GM19239 (cell line): ENCODE measurements at places on chromosomes 4 and X.

DNA sequence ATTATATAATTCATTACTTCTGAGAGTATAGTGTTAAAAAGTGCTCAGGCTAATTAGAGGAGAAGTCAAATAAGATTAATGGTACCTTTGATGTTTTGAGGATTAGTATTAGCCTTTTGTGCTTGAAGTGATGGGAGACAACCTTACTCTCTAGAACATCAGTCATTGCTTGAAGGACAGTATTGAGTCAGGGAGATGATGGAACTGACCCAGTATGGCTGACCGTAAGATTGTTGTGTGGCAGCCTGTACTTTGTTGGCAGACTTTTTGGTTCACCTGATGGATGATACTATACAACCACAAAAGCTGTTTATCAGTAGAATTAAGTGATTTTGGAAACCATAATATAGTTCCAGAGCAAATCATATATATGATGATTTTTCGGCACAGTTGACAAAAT, 9.9 kb downstream of the OGT start:
- no peak for DNase-seq

GRCh38 chrX:35090801-35091200, 148.2 kb downstream of the FAM47B start:
- DNase-seq, result no peak

- no peak for DNase-seq
Measured at GRCh38 chr4:123749383-123749782, 352.8 kb downstream of the SPRY1 start.

DNA sequence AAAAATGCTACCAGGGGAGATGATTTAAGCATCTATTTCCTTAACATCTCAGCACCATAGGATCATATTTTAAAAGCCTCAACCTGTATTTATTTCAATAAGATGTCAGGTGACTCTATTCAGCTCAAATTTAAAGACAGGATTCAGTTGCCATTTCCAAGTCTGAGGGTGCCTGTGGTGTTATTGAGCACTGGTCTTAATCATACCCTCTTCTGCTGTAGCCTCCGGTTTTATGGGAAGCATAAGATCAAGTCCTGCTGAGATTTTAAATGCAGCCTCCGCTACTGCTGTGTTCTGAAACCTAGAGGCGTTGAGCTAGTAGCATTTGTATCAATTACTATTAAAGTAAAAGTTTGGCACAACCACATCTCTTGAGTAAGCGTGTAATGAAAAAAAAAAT, 185.7 kb upstream of the NWD2 start:
- DNase-seq, result no peak

DNA sequence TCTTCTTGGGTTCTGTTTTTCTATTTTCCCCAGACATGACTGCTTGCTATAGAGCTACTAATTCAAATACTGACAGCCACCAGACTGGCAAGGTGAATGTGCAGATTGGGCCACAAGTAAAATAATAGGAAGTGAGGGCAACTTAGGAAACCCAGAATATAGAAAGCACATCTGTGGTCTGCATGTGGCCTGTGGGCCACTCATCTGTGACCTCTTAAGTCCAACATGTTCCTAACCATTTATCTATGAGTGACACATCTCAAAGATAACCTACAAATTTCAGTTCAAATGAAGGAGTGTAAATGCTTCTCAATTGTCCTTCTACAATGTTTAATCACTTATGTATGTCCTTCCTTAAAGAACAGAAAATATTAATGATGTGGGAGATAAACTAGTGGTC, 128.9 kb downstream of the REELD1 start:
- no peak for DNase-seq

GRCh38 chr4:179584101-179584500, 2141.9 kb upstream of the AGA start:
- no peak for DNase-seq

DNA sequence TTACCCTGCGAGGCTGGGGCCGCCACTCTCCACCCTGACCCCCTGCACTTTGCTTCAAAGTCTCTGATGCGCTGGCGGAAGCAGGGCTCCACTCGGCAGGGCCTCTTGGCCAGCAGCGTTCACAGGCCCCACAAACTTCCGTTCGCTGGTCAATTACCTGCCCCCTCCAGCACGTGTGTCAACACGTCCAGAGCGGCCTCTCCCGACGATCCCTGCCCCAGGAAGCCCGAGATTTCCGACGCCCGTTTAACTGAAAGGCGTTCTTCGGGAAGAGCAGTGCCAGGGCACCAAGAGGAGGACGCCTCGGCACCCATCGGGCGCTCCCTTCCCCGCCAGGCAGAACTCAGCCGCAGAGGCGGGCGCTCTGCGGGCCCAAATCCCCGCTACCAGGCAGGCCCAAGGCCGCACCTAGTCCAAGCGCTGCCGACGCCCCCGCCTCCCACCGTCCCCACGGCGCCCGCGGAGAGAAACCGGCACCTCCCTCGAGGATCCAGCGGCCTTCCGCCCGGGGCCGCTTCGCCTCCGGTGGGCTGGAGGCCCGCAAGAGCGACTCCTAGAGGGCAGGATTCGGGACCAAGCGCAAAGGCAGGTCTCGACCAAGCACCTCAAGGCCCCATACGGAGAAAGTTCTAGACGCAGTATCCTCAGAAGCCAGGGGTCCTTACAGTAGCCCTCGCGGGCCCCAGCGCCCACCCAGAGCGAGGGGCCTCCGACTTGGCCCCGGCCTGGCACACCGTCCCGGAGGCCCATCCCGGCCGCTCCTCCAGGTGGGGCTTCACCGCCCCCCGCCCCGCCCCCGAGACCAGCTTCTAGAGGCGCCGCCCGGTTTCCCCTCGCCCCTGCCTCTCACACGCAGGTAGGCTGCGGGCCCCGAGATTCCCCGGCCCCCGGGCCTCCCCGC, 586 bp downstream of the BCAP31 start:
- no peak for DNase-seq

DNA sequence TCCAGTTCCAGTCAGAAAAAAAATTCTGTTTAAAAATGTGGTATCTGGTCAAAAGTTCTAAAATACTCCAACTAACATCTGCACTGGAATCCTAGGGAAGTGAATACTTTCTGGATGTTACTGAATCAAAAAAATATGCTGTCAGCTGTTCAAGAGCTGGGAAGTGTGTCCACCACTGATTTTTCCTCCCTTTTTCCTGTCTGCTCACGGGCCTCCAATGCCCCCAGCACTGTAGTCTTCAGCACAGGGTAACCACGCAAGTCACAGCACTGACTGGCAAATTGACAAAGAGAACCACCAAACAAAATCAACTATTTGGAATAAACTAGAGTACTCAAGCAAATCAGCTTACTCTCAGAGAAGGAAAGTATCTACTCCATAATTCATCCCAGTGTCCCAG, 9.9 kb downstream of the VEGFC start:
- DNase-seq, result no peak
